ENCODE measurements at places on chromosomes 4 and X. TPM values are rescaled to one million over a fixed set of nuclear protein-coding genes. Genes with fewer than 3 reads are reported as not detected.
A peak's percentile ranks its signal among the peaks of the same experiment; 100 is the strongest.

Gene CLIC2
- 1.3 TPM for polyA plus RNA-seq

Gene GIMD1
- polyA plus RNA-seq = not detected

GRCh38 chr4:88357262-88357661 lies 21.4 kb upstream of the HERC6 start:
- DNase-seq = no peak
- H3K4me1 ChIP-seq = no peaks in the 10 kb centered on the region
- no peaks in the 10 kb centered on the region for H3K27me3 ChIP-seq
- H3K27ac ChIP-seq = no peak overlapping the region
- no peak overlapping the region for H3K4me3 ChIP-seq

DNA sequence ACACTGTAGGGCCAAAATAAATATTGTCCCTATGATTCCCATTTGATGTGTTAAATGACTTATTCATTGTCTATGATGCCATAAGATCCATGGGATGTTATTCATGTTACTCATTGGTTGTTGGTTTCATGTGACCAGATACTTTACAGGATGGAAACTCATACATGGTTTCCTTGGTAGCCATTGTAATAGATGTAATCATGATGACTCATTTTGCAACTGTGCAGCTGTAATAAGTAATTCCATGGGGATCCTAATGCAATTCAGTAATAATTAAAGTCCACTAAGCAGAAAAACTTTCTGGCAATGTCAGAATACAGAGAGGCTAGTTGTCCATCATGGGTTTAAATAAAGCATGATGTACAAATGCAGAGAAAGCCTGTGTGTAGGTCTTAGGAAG lies 389.7 kb upstream of the NR3C2 start:
- no peaks in the 10 kb centered on the region for H3K36me3 ChIP-seq
- peaks cover 2% of the 10 kb centered on the region for H3K27me3 ChIP-seq
- no peak for DNase-seq
- H3K27ac ChIP-seq = no peak overlapping the region

GRCh38 chr4:27020603-27021002 lies 160.0 kb downstream of the STIM2 start:
- no peaks in the 10 kb centered on the region for H3K27me3 ChIP-seq
- H3K36me3 ChIP-seq = peaks cover 41% of the 10 kb centered on the region
- H3K4me3 ChIP-seq = no peak overlapping the region
- no peak for DNase-seq
- H3K27ac ChIP-seq = no peak overlapping the region

Gene GAGE13
- polyA plus RNA-seq = not detected

DNA sequence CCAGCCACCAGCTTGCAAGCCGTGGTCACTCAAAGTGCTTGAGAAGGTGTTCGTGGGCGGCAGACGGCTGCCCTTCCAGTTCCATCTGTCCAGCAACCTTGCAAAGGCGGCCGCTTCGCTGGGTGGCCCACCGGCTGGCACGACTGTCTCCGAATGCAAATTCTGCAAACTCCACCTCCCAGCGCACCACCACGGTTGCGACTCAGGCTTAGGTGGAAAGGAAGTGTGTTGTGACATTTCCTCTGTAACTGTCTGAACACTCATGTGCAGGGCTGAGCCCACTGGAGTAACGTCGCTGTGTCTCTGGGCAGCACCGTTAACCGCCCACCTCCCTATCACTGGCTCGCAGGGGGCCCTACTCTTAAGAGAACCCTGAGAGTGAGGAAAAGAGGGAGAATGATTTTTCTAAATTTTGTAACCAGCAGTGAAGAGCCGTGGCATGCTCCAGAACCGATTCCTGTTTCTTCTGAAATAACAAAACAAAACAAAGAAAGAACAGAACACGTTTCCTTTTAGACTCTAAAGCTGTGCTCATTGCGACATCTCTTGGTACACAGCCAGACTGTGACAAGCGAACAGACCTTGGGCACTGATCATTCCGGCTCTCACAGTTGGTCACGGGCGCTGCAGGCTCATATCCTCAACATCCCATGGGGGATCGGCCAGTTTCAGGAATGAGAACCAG lies at the start of gene P2RY8:
Gene P2RY8, minus strand, starts transcription at position 155 of the 685 bp plus-strand sequence. CDS start 70,627 bp downstream, outside the sequence.
- peaks cover 9% of the 10 kb centered on the region for H3K36me3 ChIP-seq
- peaks cover 17% of the 10 kb centered on the region for H3K27me3 ChIP-seq
- H3K4me3 ChIP-seq = peak within 1 kb of the TSS; percentile 96
- H3K27ac ChIP-seq = peak within 1 kb of the TSS; percentile 100
- H3K4me1 ChIP-seq = peaks cover 20% of the 10 kb centered on the region
- peak; percentile 85 for DNase-seq

DNA sequence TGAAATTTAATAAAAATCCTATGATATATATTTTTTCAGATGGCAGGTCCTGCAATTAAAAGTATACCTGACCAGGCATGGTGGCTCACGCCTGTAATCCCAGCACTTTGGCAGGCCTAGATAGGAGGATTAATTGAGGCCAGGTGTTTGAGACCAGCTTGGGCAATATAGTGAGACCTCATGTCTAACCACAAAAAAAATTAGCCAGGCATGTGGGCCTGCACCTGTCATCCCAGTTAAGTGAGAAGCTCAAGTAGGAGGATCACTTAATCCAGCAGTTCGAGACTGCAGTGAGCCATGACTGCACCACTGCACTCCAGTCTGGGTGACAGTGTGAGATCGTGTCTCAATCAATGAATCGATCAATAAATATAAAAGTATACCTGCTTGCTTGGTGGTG lies 2.5 kb downstream of the OCIAD2 start:
- no peak overlapping the region for H3K4me3 ChIP-seq
- DNase-seq = no peak

GRCh38 chrX:118717678-118718391 lies 9.6 kb upstream of the IL13RA1 start:
- no peaks in the 10 kb centered on the region for H3K36me3 ChIP-seq
- DNase-seq = no peak
- H3K4me3 ChIP-seq = no peak overlapping the region
- no peaks in the 10 kb centered on the region for H3K4me1 ChIP-seq
- H3K27me3 ChIP-seq = peaks cover 8% of the 10 kb centered on the region

Gene RAB41
- not detected for polyA plus RNA-seq

- H3K36me3 ChIP-seq = peaks cover 4% of the 10 kb centered on the region
- DNase-seq = no peak
- H3K27ac ChIP-seq = no peak overlapping the region
- H3K4me3 ChIP-seq = no peak overlapping the region
- H3K4me1 ChIP-seq = no peaks in the 10 kb centered on the region
Observed at GRCh38 chrX:153845195-153845594, 14.9 kb upstream of the PDZD4 start.

Gene MAOB
- polyA plus RNA-seq = not detected

DNA sequence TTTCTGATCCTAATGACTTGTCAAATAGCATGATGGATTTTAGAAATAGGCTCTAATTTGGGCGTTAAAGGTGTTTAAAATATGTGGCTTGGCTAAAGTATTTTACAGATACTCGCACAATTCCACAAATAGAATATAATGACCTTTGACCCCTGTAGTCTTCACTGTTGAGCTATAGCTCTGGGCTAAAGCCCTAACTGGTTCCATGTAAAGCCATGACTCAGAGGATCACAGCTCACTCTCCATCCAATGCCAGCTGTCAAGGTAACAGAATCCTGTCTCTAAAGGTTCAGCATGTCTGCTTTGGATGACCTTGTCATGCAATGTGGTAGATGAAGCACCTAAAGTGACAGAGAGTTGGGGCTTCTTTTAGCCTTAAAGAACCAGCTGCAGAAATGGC lies 42.5 kb downstream of the TLR10 start:
- no peak overlapping the region for H3K27ac ChIP-seq
- DNase-seq = no peak
- no peaks in the 10 kb centered on the region for H3K4me1 ChIP-seq
- H3K4me3 ChIP-seq = no peak overlapping the region
- H3K36me3 ChIP-seq = no peaks in the 10 kb centered on the region

DNA sequence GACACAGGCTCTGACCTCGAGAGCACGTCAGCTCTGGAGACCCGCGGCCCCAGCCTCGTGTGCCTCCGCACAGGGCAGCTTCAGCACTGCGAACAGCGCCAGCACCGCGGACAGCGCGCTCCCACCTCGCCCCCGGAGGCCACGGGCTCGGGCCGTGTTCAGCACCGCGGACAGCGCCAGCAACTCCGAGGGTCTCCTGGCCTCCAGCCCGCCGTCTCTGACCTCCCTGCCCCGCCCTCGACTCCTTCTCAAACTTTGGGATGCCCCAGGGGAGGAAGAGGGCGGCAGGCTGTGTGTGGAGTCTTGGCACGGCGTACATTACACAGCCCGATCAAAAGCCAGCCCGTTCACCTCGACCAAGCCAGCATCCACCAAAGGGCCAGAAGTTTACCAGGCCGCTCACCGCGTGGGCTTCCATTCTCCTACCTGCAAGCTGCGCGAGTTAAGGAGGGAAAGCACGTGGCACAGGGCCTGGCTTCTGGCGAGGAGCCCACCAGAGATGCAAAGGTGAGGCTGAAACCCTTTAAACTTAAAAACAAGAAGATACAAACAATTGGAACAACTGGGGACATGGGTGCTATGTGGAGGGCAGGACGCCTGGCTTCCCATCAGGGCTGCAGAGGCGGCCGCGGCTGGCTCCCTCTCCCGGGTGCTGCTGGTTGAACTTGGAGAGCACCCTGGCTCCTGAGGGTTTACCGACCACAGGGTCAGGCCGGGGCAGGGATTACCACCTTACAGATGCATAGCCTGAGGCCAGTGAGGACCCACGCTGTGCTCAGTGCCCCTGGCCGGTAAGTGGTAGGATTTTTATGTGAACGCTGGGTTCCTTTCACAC lies 4.5 kb upstream of the NKX1-1 start:
- no peak overlapping the region for H3K4me3 ChIP-seq
- H3K36me3 ChIP-seq = no peaks in the 10 kb centered on the region
- DNase-seq = peak; percentile 30
- peaks cover 2% of the 10 kb centered on the region for H3K4me1 ChIP-seq
- peaks cover 29% of the 10 kb centered on the region for H3K27me3 ChIP-seq
- H3K27ac ChIP-seq = no peak overlapping the region
